Stimulated activated CD4-positive, alpha-beta T cell treated with anti-CD3 and anti-CD28 coated beads, Interleukin-15, amount 100 ng/mL, for 1 hour (primary cell): ENCODE measurements at places on chromosomes 4 and X.

- DNase-seq: no peak
Observed at GRCh38 chr4:25771672-25772071, 91.1 kb downstream of the SEL1L3 start.

GRCh38 chrX:124507246-124507645, 160.9 kb downstream of the SH2D1A start:
- no peak for DNase-seq

GRCh38 chr4:53616219-53616618, 24.9 kb upstream of the LNX1 start:
- no peak for DNase-seq

DNA sequence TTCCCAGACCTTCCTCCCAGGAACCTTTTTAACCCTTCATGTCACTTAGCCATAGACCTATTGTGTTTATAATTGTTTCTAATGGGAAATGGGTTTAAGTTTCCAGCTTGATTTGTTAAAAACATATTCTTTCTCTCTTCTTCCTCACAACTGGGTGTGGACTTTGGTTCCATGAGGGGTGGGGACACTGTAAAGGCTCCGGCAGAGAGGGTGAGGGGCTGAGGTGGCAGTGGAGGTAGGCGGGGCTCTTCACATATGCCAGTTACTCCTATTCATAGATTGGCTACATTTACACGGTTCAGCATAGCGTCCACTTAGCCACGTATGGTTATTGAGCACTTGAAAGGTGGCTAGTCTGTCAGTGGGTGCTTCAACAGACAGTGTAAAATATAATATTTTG, 7.8 kb downstream of the INTS6L start:
- DNase-seq: no peak

DNA sequence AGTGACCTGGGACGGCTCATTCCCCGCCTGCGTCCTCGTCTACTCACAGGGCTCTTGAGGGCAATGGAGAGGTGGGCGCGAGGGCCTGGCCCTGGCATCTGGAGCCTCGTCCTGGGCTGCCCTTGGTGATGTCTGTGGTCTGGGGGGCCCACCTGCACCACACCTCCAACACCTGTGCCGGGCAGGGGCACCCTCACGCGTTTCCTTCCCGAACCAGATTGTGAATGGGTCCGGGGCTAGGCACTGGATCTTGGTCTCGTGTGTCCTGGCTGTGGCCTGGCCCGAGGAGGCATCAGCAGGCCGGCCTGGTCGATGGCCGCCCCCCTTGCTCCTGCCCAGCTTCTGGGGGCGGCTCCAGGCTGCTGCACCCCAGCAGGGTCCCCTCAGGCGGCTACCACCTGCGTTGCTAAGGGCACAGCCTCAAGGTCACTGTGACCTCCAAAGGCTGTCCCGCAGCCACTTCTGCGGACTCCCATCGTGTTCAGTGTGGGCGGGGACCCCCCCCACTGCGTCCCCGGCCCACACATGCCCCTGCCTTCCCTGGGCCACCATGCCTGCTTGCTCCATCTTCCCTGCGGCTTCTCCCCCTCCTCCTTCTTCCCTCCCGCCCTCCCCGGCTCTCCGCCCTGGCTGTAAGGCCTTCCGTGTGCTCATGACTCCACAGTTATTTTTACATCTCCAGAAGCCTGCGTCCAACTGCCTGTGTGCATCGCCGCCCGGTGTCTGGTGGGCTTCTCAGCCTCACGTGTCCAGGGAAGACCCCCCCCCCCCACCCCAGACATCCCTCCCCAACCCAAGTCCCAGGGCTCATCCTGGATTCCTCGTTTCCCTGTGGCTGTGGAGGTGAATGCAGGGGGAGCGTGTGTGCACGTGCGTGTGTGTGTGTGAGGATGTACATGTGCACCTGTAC, 3.8 kb downstream of the DOK7 start:
- no peak for DNase-seq

DNA sequence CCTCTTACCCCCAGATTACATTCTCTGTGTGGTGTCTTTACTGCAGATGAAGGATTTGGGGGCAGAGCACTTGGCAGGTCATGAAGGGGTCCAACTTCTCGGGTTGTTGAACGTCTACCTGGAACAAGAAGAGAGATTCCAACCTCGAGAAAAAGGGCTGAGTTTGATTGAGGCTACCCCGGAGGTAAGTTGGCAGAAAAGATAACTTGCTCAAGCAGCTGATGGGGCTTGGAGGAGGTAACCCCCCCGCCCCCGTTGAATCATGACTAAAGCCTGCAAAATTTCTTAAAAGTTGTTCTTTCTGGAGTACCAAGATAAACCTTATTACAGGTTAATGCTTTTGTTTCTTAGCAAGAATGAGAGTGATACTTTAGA, 1.5 kb downstream of the CCNG2 start:
- DNase-seq: peak; percentile 9

DNA sequence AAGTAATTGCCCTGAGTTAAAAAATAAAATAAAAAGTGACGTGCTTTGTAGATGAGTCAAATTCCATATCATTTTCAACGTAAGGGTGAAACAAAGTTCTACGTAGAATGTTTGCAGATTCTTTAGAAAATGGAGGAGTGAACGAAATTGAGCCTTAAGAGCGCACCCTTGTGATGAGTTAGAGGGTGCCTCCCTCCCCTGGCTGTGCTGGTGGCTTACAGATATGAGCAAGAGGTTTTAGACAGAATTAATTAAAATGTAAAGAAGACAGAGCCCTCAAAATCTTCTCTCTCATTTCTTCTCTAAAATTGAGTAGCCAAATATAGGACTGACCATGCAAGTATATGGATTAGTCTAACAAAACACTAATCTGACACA, 30.2 kb upstream of the LGI2 start:
- DNase-seq: no peak

DNA sequence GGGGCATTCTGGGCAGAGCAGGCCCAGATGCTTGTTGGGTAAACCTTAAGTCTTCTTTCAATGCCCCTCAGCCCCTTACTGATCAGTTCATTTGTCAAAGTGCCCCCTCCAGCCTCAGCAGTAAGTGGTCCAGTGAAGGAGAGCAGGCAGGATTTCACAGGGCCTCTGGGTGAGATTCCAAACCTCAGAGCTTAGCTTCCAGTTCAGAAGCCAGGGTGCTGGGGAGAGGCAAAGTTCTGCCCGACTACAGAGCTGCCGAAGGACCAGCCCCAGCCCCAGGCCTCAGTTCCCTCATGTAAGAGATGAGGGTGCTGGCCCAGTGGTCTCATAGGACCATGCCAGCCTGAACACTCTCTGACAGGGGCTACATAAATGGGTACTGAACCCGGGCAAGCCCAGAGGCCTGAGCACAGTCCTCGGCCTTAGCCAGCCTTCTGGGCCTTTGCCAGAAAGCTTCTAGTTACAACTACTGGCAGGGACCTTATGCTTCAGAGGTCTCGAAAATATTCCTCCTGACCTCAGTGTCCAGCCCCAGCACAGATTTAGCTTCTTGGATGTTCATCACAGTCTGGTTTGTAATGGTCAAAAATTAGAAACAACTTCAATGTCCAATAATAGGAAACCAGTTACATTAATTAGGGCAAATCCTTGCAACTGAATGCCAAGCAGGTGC, 851 bp upstream of the RIPPLY1 start:
- no peak for DNase-seq

DNA sequence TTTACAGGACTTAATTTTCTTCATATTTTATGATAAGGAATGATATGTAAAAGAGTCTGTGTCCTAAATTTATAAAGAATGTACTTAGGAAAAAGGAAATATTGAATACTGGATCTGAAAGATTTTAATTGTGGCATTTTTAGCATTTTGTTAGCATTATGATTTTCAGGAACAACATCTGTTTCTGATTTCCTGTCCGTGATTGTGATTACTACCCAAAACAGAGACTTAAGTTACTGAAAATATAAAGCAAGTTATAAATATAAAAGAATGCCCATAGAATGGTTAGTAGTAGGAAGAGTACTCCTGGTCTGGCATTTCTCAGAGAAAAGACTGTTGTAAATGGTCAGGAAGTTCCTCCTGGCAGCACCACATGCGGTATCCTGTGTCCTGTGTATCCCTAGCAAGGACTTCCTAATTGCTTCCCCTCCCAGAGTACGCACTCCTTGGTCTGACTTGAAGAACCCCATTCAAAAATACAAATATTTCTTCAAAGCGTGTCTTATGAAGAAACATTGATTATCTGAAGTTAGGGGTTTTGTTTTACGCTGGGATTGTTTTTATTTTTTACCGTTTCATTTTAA, 88.9 kb downstream of the RS1 start:
- no peak for DNase-seq

DNA sequence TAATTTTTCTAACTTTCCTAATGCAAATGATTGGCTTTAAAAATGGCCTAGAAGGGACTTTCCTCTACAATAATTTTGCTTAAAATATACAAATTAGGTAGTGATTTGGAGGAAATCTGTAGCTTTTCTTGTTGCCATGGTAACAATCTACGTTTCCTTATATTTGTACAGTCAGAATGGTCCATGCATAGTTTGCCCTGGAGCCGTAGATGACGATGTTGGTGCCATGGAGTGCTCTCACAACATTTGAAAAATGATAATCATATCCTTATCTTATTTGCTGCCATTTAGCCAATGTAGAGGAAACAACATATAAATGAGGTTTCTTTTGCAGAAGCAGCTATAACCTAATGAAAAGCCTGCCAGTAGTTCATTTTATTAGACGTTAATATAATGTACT, 89.0 kb upstream of the NMU start:
- no peak for DNase-seq

DNA sequence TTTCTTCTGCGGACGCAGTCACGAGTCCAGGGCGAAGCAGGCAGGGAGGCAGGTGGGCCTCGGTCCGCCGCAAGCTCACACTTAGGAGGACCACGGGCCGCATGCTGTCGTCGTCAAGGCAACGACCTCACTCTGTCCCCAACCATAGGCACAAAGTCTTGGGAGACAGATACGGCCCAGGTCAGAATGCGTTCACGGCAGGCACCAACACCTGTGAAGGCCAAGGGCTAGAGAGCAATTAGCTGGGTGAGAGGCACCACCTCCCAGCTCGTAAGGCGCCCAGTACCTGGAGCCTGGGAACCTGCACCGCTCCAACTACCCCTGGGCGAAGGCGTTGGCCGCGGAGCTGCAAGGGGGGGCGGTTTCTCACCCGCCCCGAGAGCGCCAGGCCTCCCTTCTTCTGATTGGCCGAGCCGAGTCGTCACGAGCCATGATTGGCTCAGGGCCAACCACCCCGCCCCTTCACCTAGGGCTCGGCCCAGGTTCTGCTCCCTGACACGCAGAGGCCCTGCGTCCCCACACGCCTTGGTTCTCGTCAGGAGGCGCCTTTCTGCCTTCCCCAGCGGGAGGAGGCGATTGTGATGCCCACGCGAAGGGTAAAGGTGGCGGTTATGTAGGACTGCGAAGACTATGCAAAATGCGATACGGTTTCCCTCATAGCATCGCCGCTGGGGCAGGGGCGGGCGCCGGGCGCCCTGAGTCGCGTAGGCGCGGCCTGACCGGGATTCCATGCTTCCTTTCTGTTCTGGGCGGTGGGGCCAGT, at the start of gene CDKL2:
CDKL2 (minus strand) TSS at position 355 of the 763 bp plus-strand sequence. CDS start 4,540 bp downstream, outside the sequence.
- peak; percentile 88 for DNase-seq

- DNase-seq: no peak
Observed at GRCh38 chr4:80539190-80539589, 203.7 kb downstream of the CFAP299 start.

- no peak for DNase-seq
Observed at GRCh38 chr4:112201915-112202505, 29.6 kb upstream of the AP1AR start.

DNA sequence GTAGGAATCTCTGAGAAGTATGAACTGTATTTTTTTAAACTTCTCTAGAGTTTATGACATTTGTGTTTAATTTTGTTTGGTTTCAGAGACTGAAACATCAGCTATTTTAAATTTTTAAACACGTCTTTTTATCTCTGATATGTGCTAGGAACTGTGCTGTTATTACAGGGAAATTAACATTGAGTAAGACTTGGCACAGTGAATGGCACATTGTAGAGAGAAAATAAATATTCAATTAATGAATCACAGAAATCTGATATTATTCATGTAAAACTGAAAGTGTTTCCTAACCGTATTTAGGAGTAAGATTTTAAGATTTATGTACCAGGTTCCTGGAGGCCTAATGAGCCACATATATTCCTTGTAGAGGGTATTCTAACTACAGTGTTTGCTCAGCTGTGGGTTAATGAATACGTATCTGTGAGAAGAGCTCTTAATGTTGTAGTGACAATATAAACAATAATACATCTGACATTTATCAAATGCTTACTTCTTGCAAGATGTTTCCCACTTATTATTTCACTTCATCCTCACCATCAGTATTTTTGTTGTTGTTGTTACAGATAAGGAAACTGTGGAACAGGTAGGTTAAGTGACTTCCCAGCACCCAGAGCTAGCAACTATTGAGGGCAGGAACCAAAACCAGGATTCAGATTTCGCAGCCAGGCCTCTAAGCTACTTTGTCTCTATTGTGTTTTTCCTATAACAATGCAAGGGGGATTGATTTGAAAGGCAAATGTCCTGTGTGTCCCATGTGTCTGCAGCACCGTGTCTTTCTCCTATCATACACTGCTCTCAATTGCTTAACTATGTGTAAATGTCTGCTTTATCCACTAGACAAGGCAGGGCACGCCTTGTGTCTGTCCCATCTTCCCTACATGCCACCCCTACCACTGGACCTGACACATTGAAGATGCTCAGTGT, 121.1 kb upstream of the FAM9C start:
- no peak for DNase-seq

GRCh38 chr4:84814094-84814750, 152.3 kb downstream of the WDFY3 start:
- no peak for DNase-seq

- DNase-seq: no peak
Observed at GRCh38 chr4:83150653-83151330, 36.3 kb upstream of the PLAC8 start.

- DNase-seq: no peak
Observed at GRCh38 chr4:2066571-2067445, 7.7 kb downstream of the NAT8L start.

DNA sequence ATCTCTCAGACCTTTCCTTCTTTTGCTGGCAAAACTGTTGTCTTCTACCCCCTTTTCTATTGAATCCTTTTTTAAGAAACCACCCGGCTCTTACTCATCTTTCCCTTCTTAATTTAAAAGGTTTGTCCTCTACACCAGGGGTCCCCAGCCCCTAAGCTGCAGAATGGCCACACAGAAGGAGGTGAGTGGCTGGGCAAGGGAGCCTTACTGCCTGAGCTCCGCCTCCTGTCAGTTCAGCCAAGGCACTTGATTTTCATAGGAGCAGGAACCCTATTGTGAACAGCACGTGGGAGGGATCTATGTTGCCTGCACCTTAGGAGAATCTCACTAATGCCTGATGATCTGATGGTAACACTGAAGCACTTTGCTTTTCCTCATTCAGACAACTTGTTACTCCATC, 726.3 kb upstream of the INTU start:
- DNase-seq: no peak

DNA sequence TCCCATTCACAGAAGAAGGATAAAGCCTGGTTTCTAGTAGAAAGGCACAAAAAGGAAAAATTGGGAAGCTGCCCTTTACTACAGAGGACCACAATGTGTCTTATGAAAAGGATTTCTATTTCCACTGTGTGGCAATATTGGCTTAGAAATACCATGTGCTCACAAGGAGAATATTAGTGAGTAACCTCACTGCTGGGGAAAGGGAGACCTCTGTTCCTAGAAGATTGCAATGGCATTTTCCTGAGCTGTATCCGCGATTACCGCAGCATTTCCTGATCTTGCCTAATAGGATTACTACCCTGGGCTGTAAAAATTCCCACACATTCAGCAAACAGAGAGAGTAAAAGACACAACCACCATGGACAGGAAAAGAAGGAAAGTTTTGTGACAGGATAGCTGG, 308.8 kb upstream of the TECRL start:
- no peak for DNase-seq
